ENCODE measurements at places on chromosomes 5 and 9.

DNA sequence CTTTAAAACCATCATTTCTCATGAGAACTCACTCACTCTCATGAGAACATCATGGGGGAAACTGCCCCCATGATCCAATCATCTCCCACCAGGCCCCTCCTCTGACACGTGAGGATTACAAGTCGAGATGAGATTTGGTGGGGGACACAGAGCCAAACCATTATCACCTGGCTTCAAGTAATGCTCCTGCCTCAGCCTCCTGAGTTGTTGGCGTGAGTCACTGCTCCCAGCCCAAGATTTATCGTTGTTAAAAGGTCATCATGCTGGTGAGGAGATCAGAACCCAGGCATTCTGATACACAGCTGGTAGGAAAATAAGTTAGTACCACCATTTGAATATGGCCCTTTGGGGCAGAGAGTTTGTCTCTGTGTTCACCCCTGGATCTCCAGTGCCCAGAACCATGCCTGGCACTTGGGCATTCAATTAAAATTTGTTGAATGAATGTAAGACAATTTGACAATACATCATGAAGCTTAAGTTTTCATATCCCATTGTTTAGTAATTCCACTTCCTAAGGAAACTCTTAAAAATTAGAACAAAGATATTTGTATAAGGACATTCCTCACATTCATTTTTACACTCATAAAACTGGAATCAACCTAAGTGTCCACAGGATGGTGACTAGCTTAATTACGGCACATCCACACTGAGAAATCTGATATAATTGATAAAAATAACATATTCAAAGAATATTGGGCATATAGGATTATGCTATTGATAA is 58.0 kb upstream of the COL15A1 start:
- no peak for DNase-seq

DNA sequence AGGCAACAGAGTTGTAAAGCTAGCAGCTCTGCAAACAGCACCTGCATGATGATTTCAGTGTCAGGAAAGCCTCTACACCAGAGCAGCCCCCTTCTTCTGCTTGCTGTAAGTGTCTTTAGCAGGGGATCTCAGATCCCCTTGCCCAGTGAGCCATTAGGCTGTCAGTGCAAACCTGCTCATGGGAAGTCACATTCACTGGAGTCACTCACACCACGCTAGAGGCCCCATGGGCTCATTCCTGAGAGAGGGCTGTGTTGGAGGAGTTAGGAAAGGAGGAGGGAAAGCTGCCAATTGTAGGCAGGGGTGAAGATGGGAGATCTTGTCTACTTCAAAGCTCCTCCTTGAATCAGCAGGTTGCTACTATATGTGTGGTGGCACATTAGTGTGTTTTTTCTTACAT is 275.2 kb downstream of the SMARCA2 start:
- DNase-seq, result no peak

- no peak for DNase-seq
Observed at GRCh38 chr5:98470747-98471146, 302.7 kb upstream of the RGMB start.

DNA sequence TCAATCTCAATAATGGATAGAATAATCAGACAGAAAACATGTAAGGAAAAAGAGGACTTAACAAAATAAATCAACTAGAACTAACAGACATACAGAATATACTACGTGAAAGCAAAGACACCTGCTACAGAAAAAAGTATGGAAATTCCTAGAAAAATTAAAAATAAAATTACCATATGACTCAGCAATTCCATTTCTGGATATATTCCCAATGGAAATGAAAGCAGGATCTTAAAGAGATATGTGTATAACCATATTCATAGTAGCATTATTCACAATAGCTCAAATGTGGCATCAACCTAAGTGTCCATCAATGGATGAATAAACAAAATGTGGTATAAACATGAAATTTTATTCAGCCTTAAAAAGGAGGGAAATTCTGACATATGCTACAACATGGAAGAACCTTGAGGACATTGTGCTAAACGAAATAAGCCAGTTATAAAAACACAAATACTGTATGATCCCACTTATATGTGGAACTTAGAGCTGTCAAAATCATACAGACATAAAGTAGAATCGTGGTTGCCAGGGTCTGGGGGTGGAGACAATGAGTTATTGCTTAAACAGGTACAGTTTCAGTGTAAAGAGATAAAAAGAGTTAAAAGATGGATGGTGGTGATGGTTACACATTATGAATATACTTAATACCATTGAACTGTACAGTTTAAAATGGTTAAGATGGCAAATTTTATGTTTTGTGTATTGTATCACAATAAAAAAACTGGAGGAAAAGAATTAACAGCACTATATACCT is 6.9 kb downstream of the PLAA start:
- no peak for DNase-seq

DNA sequence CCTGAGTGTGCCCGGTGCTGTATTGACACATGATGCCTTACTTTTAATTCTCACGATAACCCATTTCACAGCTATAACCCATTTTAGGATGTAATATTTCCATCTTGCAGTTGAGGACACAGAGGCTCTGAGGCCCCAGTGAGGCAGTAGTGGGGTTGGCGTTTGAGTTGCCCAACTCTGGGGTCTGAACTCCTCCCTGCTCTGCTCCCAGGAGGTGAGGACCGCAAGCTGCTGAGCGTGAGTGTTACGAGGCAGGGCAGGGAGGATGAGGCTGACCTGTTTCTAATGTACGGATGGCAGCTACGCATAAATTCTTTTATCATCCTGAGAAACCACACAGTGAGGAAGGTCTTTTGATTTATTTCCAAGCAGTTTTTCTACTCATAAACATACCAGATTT is 11.4 kb downstream of the LRRC8A start:
- no peak for DNase-seq

DNA sequence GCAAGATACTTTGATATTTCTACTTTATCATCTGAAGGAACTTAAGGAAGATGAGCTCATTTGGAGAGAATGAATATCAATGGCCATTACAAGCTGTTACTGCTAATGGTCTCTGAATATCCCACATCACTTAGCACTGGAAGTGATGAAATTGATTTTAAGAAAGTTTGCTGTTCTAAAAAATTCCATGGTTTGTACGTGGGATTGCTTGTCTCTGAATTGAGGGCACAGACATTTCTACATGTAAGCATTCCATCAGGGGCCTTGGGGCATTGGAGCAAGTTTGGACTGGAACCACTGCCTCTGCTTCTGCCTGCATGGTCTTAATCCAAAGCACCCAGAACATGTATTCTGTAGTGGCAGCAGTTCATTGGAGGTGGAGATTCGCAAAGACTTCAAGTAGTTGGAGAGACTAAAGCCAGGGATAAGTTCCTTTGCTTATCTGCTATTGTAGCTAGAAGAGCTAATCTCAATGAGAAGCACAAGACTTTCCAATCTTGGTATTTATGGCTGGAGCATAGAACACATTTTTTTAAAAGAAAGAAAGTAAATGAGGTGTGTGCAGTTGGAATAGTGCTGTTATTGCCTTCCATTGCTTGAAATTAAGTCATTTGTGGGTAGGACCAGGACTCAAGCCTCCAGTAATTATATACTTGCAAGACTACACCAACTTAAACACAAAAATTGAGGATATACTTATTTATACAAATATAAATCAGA is 424.2 kb downstream of the SPATA31D1 start:
- no peak for DNase-seq

GRCh38 chr5:139975942-139976341 is 67.2 kb downstream of the NRG2 start:
- no peak for DNase-seq

- DNase-seq, result no peak
Observed at GRCh38 chr9:89743573-89744254, 138.9 kb downstream of the GADD45G start.

- DNase-seq, result peak; percentile 64
Observed at GRCh38 chr5:172403189-172403796, 51.0 kb downstream of the SH3PXD2B start.

- no peak for DNase-seq
Observed at GRCh38 chr5:424301-425110, 18.5 kb upstream of the EXOC3 start.

Measured in fibroblast of skin of left biceps (primary cell).